Stimulated activated CD4-positive, alpha-beta T cell treated with anti-CD3 and anti-CD28 coated beads, Interleukin-1b, Interleukin-23, amount 100 ng/mL, for 24 hours (primary cell): ENCODE measurements at places on chromosomes 5 and 9.

GRCh38 chr5:54743997-54744788 lies 226.6 kb downstream of the SNX18 start:
- peak; percentile 6 for DNase-seq

- DNase-seq, result no peak
Observed at GRCh38 chr5:38447786-38448185, 108.7 kb downstream of the LIFR start.

DNA sequence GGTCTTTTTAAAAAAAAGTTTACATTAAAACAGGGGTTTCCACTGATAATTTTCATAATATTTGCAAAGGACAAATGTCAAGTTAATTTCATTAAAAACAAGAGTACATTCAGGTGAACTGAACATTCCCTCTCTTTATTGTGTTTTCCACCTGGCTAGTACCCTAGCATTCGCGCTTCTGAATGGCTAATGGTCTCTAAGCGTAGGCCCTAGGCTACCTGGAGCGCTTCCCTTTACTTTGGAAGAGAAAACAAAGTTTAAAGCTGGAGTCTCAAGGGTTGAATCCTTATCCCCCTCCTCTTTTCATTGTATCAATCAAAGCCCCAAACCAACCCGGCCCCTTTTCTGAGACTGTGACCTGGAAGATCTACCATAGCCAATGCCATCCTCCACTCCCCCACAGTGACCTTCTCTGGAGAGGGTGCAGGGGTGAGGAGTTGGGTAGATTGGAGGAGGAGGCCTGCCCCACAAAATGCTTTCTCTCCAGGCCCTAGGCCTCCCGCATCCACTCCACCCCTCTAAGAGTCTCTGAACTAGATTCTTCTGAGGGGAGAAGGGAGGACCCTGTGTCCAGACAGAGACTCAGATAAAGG lies 73.3 kb upstream of the TBCA start:
- no peak for DNase-seq

GRCh38 chr5:172008689-172009141 lies 2.3 kb upstream of the FBXW11 start:
- no peak for DNase-seq

GRCh38 chr5:124157320-124157719 lies 589.1 kb downstream of the ZNF608 start:
- DNase-seq, result no peak

GRCh38 chr9:81855538-81855937 lies 72.7 kb upstream of the SPATA31D4 start:
- DNase-seq, result no peak

- no peak for DNase-seq
Observed at GRCh38 chr9:80233906-80234305, 662.1 kb downstream of the TLE4 start.

GRCh38 chr9:27078685-27079084 lies 30.3 kb upstream of the TEK start:
- no peak for DNase-seq

GRCh38 chr5:5342784-5343183 lies 79.7 kb upstream of the ICE1 start:
- DNase-seq, result no peak

DNA sequence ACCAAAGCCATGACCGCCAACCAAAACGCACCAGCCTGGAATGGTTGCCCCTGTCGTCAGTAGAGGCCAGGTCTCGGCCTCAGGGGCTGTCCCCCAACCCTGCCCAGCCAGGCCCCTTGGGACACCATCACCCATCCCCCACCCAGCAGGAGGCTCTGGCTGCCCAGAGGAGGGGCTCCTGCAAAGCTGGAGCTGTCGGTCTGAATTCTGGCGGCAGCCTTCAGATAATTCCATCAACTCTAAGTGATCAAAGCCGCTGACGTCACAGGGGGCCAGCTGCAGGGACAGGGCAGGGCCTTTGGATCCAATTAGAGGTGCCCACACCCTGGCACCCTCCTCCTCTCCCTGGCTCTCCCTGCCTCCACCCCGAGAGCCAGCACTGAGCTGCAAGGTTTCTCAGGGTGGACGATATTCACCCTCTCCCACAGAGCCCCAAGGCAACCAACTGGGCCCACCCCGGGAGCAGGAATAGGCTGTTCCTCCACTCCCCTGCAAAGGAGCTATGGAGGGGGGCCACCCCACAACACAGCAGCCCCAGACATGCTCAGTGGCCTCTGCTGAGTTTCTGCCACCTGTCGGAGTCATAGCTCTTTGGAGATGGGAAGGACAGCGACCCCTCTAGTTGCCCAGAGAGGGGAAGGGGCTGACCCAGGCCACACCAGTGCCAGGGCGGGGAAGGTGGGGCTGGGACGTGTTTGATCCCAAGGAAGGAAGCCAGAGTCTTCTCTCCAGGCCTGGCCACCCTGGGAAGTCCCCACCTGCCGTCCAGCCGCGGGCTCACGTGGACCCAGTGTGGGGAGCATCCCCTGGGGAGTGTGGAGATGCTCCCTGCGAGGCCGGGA lies 78.4 kb downstream of the NTNG2 start:
- DNase-seq, result no peak

- no peak for DNase-seq
Observed at GRCh38 chr5:136356747-136357469, 8.4 kb downstream of the TRPC7 start.

DNA sequence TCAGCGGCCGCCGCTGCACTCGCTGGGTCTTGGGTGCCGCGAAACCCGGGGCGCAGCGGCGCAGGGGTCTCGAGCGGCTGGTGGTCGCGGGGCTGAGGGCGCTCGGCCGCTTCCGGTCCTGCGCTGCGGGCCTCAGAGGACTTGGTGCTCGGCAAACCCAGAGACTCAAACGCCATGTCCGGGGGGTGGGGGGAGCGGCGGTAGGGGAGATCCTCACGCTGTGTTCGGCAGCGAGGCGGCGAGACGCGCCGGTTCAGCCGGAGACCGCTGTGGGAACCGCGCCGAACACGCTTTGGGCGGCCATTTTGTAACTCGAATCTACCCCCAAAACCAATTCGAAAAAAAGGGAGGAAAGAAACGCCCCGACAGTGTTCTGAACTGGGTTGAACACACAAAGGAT lies 317.5 kb upstream of the CDH18 start:
- DNase-seq, result no peak

DNA sequence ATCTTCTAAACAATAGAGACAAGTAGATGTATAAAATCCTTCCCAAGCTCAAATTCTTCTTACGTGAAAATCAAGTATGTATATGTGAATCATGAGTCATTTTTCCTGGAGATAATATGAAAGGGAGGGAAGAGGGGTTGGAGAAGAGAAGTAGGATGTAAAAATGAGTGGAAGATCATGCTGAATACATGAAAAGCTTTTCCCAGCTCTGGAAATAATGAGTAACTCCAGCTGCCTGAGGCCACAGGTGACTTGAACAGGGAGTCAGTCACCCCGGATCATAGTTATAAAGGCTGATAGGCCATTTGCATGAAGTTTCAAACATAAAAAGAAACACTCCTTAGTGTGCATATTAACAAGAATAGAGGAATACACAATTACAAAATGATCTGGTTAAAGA lies 486.7 kb downstream of the EFNA5 start:
- no peak for DNase-seq

- no peak for DNase-seq
Observed at GRCh38 chr5:13957032-13957645, 12.7 kb upstream of the DNAH5 start.

GRCh38 chr5:108898707-108899106 lies 151.0 kb downstream of the FER start:
- no peak for DNase-seq

DNA sequence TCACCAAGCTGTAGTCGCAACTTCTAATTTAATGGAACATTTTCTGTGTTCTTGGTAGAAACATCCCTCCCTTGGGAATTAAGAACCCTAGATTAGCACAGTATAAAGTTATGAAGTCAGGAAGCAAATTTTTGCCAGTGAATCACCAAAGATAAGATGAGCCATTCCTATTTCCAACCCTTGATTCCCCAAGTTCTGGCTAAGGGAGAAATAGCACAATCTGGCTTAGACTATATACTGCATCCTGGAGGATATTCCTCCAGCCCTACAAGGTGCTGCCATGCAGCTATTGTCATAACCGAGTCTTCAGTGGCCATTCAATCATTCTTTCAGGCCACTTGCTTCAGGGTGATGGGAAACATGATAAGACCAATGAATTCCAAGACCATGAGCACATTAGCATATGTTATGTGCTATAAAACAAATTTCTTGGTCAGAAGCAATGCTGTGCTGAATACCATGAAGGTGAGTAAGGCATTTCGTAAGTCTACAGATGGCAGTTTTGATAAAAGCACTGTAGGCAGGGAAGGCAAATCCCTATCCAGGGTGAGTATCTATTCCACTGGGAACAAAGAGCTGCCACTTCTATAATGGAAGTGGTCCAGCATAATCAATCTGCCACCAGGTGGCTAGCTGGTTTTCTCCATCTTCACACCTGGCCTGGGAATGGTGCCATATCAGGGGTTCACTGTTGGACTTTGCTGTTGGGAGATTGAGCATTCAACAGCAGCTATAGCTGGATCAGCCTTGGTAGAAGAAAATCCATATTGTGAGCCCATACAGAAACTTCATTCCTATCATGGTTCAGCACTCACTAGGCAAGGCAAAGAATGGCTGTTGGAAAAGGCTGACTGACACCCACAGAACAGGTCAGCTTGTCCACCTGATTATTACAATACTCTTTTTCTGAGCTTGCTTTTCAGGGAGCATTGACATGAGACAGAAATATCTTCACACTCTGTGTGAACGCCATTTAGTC lies 19.6 kb upstream of the ARL15 start:
- DNase-seq, result no peak

GRCh38 chr9:113293285-113293878 lies 9.8 kb downstream of the RNF183 start:
- DNase-seq, result no peak

GRCh38 chr9:83281306-83282255 lies 218.6 kb upstream of the RASEF start:
- no peak for DNase-seq

GRCh38 chr5:133564921-133565565 lies 47.3 kb downstream of the FSTL4 start:
- no peak for DNase-seq

GRCh38 chr5:181059297-181060230 lies 19.5 kb downstream of the BTNL9 start:
- no peak for DNase-seq

DNA sequence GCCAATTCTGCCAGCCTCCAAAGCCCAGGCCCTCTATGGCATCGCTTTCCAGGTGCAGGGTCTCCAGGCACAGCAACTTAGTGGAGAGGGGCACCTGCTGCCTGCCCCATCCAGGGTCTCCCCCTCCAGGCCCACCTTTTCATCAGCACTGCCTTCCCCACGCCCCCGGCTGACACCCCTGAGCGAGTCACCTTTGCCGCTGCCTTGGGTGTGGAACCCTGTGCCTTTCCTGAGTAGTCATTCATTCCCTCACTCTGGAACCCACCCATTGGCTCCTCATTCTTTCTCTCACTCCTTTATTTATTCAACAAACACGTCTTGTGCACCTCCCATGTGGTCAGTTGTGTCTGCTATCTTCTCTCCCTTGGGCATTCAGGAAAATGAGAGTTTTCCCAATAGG lies 14.5 kb upstream of the RPL26L1 start:
- no peak for DNase-seq

DNA sequence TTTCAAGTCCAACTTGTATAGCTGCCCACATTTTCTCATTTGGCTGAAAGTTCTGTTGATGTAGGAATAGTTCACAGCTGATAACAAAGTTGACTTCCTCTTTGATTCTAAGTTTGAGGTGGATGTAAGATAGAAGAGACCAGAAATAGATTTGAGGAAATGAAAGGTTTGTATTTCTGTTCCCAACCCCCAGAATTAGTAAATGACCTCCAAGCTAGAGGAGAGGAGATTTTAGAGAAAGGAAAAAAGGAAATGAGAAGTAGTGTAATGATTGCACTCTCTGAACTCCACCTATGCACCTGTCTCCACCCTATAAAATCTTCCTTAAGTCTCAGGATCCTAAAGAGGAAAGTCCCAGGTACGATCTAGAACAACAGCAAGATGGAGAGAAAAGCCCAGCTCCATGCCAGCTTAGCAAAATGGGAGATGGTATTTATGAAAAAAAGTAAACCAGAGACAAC lies 130.4 kb upstream of the POC5 start:
- no peak for DNase-seq

- DNase-seq, result no peak
Observed at GRCh38 chr5:108661590-108662219, 86.0 kb upstream of the FER start.

- peak; percentile 67 for DNase-seq
Observed at GRCh38 chr5:179818746-179819295, 1.9 kb upstream of the SQSTM1 start.

- DNase-seq, result no peak
Observed at GRCh38 chr5:5886812-5887486, 464.5 kb downstream of the ICE1 start.

GRCh38 chr5:133142782-133143181 lies 91.0 kb downstream of the HSPA4 start:
- DNase-seq, result no peak

DNA sequence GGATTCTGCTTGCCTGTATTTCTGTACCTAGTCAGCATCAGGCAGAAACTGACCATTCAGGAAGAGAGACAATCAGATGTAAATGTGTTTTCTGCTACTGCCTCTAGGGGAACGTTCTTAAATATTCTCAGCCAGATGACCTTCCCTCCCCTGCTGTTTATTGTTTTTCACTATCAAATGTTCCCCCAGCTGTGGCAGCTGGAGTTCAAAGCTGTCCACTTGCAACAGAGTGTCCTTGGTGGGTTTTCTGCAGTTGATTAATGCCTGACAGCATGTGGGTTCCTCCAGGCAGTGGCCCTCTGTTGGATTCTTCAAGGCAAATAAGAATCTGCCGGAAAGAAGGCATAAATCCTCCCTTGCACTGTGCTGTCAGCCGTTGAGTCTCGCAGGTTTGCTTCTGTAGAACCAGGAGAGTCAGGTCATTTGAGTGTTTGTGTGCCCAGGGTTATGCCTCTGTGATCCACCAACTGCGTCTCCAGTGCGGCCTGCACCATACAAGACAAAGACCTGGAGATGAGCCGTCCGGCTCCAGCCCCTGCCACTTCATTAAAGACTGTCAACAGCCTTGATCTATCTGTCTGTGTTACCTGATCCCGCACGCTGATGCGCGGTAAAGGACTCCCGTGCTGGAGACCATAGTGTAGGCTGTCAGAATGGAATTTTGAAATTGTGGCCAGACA lies 203.4 kb downstream of the GADD45G start:
- no peak for DNase-seq

- DNase-seq, result no peak
Observed at GRCh38 chr9:18294229-18294628, 179.7 kb upstream of the ADAMTSL1 start.

DNA sequence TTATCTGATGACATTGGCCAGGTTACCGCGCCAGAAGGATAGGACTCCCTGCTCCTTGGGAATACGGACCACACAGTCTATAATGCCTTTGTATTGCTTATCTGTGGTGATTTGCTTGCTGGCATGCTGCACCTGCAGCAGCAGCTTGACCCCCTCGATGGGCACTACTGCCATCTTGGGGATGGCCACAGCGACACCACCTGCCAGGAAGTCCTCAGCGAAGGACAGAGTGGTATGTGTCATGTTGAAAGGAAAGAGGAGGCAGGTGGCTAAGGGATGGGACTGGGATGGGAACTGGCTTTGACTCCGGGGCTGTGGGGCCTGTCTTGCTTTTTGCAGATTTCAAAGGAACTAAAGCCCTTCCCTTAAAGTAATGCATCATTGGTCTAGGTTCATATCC lies 50.3 kb upstream of the ACO1 start:
- DNase-seq, result no peak

GRCh38 chr9:23587433-23587832 lies 238.6 kb downstream of the ELAVL2 start:
- no peak for DNase-seq
